NCI-H146 (cell line): ENCODE measurements at places on chromosomes 12 and 14.

DNA sequence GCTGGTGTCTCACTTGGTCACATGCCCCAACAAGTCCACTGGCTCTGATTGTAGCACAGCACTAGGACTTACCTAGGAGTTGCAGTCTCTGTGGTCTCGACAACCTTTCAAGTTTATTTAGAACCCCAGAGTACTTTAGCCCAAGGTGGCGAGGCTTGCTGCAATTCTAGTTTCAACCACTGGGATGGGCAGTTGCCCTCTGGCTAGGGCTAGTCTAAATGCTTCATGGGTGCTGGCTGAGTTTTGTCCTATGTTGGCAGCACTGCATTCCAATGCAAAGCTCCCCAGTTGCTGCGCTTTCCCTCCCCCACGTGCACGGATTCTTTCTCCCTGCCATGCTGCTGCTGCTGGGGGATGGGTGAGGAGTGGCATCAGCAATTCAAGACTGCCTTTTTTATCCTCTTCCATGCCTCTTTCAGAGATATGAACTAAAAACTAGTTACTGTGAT, 207.9 kb downstream of the SYNE2 start:
- DNase-seq, result no peak

- no peak for DNase-seq
Observed at GRCh38 chr12:24360461-24360860, 411.0 kb upstream of the SOX5 start.

DNA sequence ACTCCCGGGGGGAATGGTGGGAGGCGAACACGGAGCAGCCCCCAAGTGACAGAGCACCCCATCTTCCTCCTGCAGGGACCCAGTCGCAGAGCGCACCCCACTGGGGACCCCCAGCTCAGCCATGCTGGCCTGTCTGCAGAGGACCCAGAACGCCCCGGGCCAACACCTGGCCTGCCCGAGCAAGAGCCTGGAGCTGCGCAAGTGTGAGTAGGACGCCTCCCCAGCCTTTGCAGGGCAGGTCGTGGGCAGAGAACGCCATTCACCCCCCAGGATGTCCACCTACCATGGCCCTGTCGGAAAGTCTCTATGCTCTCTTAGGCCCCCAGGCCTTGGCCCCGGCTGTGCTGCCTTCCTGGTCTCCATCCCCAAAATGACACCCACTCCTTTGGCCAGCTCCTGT, 30.4 kb downstream of the FAM222A start:
- DNase-seq, result no peak

DNA sequence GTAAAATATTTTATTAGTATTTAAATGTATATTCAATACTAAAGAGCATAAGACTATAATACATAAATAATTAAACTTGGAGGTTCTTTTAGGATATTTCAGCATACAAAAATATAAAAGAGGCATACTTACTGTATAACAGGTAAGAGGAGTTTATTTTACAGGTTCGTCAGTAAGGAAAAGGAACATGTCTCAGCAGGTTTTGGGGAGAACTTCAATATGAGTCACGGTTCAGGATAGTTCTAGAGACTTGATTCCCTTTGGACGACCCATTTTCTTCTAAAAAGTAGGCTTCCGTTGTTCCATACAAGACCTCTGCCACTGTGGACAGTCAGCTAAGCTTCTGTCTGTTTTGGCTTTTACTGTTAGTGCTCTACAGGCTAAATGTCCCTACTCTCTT, 181.1 kb downstream of the ALX1 start:
- DNase-seq, result no peak

DNA sequence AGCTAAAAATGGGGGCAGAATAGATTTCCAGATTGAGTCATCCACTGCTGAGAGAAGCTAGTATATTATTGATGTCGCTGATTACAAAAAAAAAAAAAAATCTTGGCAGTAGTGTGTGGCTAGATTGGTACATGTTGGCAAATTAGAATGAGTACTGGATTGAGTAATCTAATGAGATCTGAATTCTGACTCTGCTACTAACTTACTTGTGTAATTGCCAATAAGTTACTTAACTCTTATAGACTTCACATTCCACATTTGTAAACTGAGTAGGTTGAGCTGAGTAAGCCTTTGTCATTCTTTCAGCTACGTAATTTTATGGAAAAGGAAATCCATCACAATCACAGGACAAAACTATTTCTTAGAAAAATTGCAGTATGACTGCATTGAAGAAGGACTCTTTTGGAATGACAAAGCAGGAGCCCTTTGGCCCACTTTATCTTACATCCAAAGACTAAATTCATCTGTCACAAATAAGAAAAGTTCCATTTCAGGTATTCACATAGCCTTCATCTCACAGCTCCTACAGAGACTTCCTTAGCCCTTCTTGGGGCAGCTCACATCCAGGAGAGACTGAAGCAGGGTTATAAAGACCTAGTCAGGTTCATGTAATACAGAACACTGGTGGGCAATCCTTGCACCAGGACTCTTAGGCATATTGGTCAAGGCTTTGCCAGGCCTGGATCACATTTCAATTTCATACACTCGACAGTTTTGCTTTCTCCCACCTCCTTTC, 197.3 kb upstream of the CPNE8 start:
- DNase-seq, result no peak

DNA sequence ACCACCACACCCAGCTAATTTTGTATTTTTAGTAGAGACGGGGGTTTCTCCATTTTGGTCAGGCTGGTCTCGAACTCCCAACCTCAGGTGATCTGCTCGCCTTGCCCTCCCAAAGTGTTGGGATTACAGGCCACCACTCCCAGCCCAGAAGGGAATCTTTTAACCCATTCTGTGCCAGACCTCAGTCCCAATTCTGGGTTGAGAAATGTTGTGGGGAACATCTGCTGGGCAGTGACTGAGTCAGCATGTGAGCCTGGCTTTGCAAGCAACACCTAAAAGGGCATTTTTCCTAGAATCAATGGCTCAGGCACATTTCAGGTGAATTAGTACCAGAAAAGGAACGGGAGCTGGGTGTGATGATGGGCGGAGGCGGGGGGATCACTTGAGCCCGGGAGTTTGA, 7.6 kb upstream of the SPATS2 start:
- DNase-seq, result no peak
